ENCODE measurements at places on chromosomes 3 and 15.
A peak's percentile ranks its signal among the peaks of the same experiment; 100 is the strongest.

DNA sequence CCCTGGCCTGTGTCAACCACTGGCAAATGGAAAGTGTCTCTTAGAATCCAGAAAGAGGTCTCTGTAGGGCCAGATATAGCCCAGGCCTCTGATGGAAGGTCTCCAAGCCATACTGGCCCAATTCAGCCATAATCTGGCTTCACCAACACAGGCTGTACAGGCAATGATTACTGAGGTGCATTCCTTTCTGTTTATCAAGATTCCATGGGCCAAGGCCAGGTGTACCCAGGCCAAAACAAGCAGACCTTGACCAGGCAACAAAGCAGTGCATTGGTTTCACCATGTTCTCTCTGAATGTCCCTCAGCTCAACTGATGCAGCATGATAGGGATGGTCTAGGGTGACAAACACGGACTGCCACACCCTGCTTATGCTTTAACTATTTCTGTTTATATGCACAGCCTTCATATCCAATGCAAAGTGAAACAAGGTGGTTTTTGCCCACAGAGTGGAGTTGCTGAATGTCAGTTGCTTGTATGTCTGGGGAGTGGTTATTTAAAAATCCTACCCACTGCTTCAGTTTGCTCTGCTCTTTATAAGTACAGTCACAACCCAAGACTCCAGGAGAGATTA, 25.2 kb downstream of the CCNL1 start:
- no peak for DNase-seq

GRCh38 chr15:25789211-25789610, 73.9 kb downstream of the ATP10A start:
- no peak for DNase-seq

- DNase-seq = no peak
Measured at GRCh38 chr3:159001711-159002110, 199.9 kb downstream of the MFSD1 start.

DNA sequence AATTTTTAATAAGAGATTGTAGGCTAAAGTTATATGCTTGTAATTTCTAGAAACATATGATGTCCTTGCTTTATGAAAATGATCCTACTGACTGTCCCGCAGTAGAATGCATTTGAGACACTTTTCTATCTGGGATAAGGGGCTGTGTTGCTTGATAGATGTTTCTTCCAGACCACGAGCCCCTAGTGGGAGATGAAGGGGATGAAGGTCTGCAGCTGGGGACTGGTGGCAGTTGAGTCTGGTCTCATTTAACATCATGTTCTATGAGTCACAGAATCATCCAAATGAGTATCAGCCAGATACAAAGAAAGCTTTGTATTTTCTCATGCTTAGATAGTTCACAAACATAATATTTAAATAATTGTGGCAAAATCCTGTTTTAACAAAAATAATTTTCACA, 84.3 kb upstream of the PRTG start:
- no peak for DNase-seq

GRCh38 chr3:168648321-168648720, 552.6 kb upstream of the GOLIM4 start:
- DNase-seq = no peak

DNA sequence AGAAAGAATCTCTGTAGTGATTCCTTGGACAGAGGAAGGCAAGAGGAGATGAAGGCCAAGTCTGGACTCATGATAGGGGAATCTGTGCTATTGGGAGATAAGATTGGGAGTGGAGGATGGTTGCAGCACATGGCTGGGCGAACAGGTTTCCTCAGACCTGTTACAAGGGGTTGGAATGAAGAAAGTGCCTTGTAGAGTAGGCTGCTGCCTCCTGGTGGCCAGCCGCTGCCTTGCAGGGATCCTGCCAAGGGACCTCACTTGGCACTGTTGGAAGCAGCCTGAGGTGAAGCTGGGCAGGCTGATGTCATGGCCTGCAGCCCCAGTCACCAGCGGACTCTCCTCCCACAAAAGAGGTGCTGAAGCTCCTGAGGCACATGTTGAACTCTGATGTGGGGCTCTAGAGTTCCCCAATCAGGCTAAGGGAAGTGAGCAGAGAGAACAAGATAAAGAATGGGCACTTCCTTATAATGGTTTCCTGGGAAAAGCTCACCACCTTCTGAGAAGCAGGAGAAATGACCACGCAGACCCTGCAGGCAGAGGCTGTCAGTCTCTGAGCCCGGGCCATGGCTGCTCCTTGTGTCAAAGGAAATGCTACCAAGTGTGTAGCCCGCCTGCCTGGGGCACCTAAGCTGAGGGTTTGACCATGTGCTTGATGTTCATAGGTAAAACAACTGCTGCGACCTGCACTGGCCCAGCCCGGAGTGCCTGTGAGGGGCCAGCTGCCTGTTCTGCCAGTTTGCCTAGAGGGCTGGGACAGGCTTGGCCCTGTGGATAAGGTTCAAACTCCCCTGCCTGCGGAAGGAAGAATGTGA, 1.6 kb upstream of the TEX264 start:
- DNase-seq = peak; percentile 17

GRCh38 chr3:13347390-13347950, 72.7 kb downstream of the NUP210 start:
- no peak for DNase-seq

GRCh38 chr3:196707566-196707965, 4.5 kb downstream of the CEP19 start:
- no peak for DNase-seq

DNA sequence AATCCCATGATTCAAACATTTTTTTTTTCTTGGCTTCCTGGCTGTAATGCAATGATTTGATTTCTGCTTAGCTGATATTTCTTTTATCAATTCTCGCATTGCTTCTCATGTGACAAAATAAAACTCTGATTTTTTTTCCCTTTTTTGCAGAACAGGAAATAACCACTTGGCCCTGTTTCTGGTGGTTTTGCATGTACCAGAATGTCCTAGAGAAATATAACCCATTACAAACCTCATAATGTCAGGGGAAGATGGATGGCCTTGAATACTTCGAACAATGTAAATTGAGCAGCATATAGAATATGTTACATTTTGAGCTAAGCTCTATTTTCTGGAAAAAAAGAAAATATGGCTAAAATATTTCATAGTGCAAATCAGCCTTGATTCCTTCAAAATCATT, 275.6 kb downstream of the RAP2B start:
- DNase-seq = no peak

GRCh38 chr3:127699416-127700300, 26.9 kb downstream of the ABTB1 start:
- DNase-seq = peak; percentile 8

- no peak for DNase-seq
Measured at GRCh38 chr15:63380151-63380807, 1.4 kb downstream of the CA12 start.

DNA sequence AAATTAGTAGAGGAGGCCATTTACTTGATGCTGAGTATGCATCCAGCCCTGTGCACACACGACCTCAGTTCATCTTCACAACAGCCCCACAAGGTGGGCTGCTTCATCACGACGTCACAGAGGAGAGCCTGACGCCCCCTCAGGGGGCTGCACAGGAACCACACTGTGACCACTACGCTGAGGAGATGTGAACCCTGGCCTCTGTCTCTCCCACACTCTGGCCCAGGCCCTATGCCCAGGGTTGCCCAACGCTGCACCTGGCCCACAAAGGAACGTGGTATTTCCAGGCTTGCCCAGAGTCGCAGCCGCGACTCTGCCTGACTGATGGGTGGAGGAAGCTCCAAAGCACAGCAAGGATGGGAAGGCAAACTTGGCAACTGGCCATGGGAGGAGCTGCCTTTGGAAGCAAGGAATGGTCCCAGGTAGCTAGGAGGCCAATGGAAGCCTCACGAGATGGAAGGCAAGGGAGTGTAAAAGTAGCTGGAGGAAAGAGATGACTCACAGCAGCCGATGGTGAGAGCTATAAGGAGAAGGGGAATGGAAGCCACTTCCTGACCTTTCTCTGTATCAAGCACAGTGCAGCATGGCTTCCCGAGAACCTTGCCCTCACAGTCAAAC, 226.0 kb downstream of the KLF13 start:
- DNase-seq = no peak

All from NCI-H446 treated with DMSO at 0.1 percent for 48 hours (cell line).